Right kidney (tissue), 9 donors: ENCODE measurements at places on chromosomes 1 and 21.

- no peak for DNase-seq
Observed at GRCh38 chr21:38917043-38917774, 111.5 kb downstream of the ETS2 start.

DNA sequence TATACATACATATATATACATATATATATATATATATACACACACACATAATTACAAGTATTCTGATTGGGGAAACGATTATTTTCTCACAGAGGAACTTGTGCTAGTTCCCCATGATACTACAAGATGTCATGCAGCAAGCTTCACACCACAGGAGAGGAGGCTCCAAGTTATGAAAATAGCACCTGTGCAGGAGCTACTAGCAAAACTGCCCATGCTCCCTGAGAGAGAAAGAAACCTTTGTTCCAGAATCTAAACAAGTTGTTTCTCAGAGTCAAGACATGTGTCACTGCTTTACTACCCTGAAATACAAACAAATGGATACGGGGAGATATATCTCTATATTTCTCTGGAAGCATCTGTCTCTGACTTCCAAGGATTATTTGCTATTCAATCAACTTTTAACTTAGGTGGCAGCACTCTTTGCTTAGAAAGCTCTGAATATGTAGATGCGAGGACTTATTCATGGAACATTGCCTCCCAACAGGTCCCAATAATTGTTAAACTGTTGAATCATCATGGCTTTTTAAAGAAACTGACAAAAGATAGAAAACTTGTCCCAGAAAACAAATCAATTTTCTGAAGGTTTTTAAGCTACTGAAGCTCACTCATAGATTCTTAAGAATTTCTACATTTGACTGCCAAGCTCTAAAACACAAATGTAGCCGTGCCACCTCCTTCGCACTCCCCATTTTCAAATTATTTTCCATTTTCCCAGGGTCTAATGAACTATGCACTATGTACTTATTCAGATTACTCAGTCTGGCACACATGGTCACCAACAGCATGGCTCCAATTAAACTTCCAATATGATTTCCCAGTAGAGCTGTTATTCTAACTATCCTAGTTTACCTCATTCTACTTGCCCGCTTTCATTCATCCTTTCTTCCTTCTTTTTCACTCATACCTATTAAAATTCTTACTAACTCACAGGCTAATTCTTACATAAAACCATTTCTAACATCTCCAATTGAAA is 929.1 kb downstream of the LTN1 start:
- DNase-seq: no peak

DNA sequence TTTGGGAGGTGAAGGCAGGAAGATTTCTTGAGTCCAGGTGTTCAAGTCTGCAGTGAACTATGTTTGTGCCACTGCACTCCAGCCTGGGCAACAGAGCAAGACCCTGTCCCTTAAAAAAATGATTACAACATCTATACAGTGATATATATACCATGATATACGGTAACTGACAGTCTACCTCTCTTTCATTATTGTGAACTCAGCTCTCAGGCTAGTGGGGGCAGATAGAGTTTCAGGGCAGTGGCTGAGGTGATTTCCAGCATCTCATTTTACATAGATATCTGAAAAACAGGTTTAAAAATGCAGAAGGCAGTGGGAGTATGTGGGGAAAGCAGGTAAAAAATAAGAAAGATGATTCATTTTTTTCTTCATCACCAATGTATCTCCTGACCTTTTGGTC is 8.1 kb upstream of the NTNG1 start:
- DNase-seq: no peak

DNA sequence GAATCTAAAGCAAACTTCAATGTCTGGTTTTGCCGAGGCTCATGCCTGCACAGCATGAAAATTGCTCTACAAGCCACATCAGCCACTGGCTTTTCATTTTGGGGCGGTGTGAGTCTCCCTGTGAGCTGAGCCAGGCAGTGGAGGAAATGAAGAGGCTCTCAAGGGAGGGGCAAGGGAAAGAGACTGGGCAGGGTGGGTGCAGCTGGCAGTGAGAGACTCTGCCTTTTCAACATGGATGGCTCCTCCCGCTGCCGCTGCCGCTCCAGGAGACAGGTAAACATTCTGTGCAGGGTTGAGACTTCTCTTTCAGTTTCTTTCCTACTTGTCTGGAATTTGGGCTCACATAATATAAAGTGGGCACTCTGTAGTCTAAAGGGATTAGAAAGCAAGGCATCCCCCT is 11.3 kb upstream of the CTSE start:
- DNase-seq: no peak

DNA sequence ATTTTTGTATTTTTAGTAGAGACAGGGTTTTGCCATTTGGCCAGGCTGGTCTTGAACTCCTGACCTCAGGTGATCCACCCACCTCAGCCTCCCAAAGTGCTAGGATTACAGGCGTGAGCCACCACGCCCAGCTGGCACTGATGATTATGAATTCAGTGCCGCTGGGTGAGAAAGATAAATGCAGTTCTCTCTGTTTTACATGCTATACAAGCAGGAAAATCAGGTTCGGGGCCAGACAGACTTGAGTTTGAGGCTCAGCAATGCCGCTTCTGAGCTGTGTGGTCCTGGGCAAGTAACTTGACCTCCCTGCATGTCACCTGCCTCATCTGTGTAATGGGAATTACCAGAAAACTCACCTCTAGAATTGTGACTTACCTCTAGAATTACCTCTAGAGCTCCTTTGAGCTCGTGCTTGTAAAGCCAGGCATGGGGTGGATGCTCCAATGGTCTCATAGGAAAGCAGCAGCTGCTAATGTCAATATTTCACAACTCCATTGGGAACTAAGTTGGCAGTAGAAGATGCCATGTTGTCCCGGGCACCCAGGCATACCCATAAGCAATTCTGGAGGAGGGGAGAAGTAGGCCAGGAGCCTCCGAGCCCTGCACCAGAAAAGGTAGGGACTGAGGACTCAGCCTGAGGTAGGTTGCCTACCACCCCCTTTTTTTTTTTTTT is 119.8 kb upstream of the SLC25A33 start:
- no peak for DNase-seq

DNA sequence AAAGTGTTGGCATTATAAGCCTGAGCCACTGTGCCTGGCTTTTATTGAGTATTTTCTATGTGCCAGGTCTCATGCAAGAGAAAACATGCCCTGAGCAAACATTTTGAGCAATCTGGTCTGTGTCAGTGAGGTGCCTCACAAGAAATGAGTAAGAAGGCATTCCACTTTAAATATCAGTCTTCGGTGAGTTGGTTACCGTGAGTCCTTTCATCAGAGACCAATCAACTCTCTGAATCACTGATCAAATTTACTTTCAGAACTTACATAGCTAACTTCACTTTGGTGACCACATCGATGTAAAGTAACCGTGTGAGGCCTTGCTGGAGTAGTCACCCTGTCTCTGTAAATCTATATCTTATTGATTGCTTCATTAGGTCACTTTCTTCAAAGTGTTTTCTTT is 14.3 kb upstream of the DDX59 start:
- DNase-seq: no peak

DNA sequence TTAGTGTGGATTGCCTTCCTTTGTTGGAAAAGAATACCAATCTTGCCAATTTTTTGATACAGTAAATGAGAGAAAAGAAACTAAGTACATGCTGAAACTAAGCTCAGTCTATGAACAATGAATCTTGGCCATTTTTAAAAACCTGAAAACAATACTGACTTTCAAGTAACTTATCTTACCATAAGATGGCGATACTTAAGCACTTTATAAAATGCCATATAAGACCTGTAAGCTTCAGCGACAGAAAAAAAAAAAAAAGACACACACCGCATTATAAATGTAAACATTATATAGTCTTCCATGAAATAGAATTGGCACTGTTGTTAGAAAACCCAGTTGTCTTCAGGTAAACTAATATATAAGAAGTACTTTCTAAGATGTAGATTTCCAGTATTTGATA is 3.0 kb downstream of the OLFM3 start:
- DNase-seq: no peak

DNA sequence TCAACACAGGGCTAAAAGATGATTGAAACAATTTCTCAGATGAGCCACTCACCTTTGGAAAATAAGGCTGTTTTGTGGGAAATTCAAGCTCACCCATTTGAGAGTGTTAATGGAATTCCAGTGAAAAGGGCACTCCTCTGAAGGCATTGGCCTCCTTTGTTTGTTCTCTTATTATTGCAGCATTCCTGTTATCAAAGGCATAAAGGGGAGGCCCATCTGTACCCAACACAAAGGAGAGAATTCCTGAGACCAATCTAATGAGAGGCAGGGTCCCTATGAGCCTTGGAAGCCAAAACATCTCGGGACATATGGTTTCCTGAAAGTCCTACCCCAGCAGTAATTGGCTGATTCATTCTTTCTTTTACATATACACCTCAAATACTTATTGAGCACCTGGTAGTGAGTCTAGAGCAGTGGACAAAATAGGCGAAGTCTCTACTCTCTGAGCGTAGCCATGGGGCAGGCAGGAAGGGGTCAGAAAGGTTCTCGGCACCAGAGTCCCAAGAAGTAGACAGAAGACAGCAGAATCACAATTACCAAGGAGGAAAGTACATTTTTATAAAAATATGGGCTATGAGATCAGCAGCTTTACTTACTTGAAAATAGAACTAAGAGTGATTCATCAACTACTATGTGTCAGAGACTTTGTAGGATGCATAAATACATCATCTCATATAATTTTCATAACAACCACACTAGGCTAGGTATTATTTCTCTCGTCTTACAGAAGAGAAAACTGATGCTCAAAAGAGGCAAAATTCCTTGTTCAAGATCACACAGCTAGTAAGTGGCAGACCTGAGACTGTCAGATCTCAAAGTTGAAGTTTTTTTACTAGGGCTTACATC is 218.7 kb downstream of the DAB1 start:
- DNase-seq: no peak

DNA sequence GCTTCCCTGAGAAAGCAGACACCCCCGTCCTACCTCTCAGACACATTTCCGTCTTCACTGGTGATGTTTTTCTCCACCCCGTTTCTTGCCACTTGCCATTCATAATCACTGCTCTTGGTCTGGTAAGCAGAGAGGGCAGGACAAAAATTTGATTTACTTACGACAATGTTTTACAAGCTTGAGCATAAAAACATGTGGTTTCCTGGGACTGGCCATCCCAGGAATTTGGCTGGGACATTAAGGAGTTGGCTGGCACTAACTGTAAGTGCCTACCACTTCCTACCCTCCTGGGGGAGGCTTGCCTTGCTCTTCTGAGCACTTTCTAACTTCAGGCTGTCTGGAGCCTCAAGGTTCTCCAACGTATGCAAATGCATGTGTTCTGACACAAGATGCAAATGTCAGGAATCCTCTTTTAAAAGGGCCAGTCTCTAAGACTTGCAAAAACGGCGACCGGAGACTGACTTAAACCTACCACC is 24.2 kb downstream of the ZBTB18 start:
- no peak for DNase-seq

DNA sequence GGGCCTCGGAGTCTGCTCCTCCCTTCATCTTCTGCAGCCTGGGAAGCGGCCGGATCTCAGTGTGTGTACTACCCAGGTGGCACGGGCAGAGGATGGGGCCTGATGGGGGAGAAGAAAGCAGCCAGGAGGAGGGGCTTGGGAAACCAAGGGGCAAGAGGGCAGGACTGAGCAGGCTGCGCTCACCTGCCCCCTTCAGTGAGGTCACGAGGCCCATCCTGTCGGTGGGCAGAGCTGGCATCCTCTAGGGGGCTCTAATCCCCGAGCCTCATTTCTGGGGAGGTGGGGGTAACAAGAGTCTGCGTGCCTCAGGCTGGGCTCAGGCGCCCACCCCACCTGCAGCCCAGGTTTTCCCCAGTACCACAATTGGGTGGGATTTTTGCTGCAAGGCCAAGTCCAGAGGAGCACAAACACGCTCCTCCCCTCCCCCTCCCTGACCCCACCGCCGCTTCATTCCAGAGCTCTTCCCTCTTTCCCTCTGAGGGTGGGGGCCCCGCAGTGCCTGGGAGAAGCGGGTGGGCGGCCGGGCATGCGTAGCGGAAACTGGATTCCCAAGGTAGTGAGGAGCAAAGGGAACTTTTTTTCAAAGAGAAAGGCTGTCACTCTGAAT is 1.8 kb upstream of the WNT3A start:
- no peak for DNase-seq

DNA sequence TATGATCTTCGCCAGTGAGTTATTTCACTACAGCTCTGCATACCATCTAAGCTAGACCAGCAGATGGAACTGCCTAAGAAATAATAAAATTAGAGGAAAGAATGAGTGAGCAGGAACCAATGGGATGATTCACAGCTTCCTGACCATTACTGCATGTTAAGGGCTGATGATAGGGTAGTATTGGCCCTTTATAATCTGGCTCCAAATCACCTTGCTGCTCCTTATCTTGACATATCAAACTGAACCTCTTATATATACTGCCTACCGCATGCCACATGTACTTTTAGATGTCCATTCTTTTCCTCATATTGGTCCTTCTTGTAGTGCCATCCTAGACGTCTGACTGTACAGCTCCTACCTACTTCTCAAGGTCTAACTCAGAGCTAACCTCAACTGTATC is 524.4 kb downstream of the DPYD start:
- no peak for DNase-seq

DNA sequence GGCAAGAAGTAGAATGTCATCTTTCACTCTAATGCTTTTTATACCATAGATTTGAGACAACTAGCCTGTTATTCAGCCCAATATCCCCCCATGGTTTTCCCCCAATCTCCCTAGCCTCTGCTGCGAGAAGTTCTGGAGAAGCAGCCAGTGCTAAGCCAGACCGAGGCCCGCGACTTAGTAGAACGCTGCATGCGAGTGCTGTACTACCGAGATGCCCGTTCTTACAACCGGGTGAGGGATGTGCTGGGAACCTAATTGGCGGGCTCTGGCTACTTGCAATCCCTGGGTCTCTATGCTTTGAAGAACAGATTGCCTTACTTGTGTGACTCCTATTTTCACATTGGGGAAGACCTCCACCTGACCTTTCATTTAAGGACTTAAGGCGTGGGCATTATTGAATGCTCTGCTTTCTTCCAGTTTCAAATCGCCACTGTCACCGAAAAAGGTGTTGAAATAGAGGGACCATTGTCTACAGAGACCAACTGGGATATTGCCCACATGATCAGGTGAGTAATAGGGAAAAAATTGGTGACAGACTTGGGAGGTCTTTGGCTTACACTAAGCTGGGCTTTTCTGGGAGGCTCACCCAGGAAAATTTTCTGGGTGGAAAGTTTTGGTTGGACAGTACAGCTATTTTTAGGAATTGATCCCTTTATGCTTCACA is 1.9 kb downstream of the PSMB4 start:
- no peak for DNase-seq

GRCh38 chr1:178461701-178462100 is 35.1 kb downstream of the CLEC20A start:
- no peak for DNase-seq

DNA sequence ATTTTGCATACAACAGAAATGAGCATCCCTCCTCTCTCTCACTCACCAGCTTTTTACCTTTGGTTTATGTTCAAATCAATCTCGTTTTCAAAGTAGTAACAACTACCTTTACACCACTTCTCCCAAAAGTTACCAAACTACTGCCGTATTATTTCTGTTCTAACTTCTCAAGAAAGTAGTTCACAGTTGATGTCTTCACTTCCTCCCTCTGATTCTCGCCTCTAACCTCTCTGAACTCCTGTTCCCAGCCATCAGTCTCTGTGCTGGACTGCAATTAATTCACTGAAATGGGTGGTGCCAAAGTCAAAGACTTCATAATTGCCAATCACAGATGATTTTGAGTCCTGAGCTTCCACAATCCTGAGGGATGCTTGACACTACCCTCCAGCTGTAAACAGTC is 54.0 kb downstream of the ZNF281 start:
- DNase-seq: no peak

- no peak for DNase-seq
Observed at GRCh38 chr1:107643766-107644165, 321.2 kb downstream of the VAV3 start.

- DNase-seq: no peak
Observed at GRCh38 chr1:241447031-241447644, 72.4 kb downstream of the FH start.
